ENCODE measurements at places on chromosomes 6 and 20. TPM values are rescaled to one million over a fixed set of nuclear protein-coding genes. Genes with fewer than 3 reads are reported as not detected.

Gene GTSF1L
- total RNA-seq, result not detected

- no peak for DNase-seq
These were observed 4.9 kb downstream of the TUBB2B start for GRCh38 chr6:3222506-3223038.

Gene ENPP3
- 0.45 TPM for total RNA-seq

GRCh38 chr20:58692579-58693225 lies at the start of gene NPEPL1:
Gene NPEPL1, plus strand, starts transcription at chr20:58692800. Its CDS starts 101 bp downstream, at chr20:58692901.
- peak; percentile 71 for DNase-seq

Gene POU5F1
- total RNA-seq, result not detected

DNA sequence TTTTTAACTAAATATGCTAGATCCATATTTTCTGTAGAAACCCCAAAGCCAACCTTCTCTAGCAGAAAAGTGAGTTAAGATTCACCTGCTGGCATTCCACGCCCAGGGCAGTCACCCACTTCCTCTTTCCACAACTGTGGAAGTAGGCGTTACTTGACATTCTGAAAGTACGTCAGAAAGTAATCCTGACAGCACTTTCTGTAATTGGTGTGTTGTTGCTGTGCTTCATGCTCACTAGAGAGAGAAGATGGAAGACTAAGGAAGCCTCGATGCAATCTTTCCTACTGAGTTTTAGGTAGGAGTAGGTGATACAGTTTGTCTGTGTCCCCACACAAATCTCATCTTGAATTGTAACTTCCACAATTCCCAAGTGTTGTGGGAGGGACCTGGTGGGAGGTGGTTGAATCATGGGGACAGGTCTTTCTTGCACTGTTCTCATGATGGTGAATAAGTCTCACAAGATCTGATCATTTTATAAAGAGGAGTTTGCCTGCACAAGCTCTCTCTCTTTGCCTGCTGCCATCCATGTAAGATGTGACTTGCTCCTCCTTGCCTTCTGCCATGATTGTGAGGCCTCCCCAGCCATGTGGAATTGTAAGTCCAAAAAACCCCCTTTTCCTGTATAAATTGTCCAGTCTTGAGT lies 101.1 kb downstream of the MAP3K7 start:
- DNase-seq, result no peak

GRCh38 chr20:50387996-50388332 lies 122.2 kb upstream of the PTPN1 start:
- no peak for DNase-seq

Gene CLIC5
- total RNA-seq, result not detected

- DNase-seq, result peak; percentile 14
These were observed 222.9 kb downstream of the TTLL2 start for GRCh38 chr6:167547751-167548150.

DNA sequence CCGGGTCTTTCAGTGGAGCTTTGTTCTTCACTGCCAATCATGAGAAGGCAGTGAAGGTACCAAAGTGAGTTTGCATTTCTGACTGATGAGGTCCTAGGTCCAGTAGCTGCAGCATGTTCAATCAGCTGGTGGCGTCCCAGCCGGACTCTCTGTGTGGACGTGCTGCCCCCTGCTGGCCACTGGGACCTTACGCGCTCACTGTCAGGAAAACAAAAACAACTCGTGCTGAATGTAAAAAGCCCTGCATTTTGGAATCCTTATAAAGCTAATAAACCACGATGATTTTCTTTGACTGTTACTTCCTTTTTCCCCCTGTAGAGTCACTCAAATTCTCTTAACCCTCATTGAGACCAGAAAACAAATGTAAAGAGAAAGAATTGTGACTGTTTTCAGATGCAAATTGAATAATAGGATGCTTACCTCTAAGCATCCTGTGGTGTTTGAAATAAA lies 4.9 kb upstream of the CD24 start:
- peak; percentile 88 for DNase-seq

GRCh38 chr20:13337090-13337784 lies 116.2 kb downstream of the ISM1 start:
- no peak for DNase-seq

- no peak for DNase-seq
These were observed 101.4 kb downstream of the PERP start for GRCh38 chr6:138005846-138006245.

GRCh38 chr20:23368316-23369071 lies 6.5 kb downstream of the GZF1 start:
- DNase-seq, result no peak

GRCh38 chr20:57411406-57412283 lies 20.4 kb downstream of the RBM38 start:
- DNase-seq, result no peak

Gene BEND6
- 5.3 TPM for total RNA-seq

Gene ADGB
- not detected for total RNA-seq

DNA sequence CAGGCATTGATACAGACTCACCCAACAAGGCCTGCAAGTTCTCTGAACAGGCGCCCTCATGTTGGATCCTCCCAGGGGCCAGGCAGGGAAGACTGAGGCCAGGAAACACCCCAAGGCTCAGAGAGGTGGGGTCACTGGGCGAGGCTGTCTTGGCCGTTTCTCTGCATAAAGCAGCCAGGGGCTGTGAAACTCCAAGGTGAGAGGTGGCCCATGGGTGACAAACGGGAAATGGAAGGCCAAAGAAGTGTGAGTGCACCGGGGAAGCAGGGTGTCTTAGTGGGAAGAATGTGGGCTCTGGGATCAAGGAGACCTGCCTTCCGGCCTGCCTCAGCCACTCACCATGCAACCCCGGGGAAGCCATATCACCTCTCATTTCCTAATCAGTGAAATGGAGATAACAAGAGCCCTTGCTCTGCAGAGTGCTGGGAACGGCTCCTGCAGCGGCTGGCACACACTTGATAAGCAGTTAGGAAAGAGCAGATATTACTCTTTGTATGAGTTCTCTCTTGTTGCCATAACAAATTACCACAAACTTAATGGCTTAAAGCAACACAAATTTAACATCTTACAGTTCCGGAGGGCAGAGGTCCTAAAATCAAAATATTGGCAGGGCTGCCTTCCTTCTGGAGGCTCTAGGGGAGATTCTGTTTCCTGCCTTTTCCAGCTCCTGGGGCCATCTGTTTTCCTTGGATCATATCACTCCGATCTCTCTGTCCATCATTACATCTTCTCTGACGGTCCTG lies 168.6 kb downstream of the NFATC2 start:
- no peak for DNase-seq

GRCh38 chr6:78062993-78063392 lies 410.2 kb downstream of the MEI4 start:
- no peak for DNase-seq

Gene CLIC1
- total RNA-seq, result 371 TPM

Gene ZNF334
- total RNA-seq, result 4.4 TPM

DNA sequence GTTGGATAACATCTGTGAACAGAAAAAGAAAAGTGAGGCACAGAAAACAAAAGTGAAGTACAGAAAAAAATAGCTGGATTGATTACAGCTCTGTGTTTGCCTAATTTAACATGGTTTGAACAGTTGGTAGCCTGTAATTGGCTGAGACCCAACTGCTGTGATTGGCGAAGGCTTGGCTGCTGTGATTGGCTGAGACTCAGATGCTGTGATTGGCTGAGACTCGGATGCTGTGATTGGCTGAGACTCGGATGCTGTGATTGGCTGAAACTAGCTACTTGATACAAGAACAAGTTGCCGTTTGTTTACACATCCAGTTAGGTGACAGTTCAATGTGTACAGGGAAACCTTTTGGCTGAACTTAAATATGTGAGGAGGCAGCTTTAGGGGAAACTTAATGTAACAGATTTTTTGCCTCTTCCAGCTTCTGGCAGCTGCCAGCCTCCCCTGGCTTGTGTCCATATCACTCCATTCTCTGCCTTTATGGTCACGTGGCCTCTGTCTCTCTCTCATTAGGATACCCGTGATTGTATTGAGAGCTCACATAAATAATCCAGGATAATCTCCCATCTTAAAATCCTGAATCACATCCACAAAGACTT lies 223.4 kb upstream of the FOXA2 start:
- no peak for DNase-seq

- DNase-seq, result no peak
These were observed 19.4 kb downstream of the PFDN4 start for GRCh38 chr20:54227241-54227640.

DNA sequence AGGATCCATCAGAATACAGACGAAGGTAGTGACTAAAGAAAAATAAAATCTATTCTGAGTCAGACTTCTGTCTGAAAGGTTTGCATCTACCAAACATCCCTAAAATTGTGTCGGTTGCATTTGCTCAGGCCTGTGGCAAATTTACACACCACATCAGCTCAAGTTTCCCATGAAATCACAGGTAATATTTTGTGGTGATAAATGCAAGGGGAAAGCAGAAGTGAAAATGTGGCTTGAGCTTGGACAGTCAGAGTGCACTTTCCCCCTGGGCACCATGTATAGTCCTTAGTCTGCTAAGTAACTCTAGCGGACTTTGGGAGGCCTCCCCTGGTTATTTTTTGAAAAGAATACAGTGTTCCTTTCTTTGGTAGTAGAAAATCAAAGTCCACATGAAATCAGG lies 159.1 kb downstream of the PKHD1 start:
- DNase-seq, result no peak

Gene RPP21
- total RNA-seq, result 65.9 TPM

- DNase-seq, result no peak
These were observed 1.8 kb downstream of the MOCS1 start for GRCh38 chr6:39932386-39932910.

Gene FERMT1
- 1.3 TPM for total RNA-seq

DNA sequence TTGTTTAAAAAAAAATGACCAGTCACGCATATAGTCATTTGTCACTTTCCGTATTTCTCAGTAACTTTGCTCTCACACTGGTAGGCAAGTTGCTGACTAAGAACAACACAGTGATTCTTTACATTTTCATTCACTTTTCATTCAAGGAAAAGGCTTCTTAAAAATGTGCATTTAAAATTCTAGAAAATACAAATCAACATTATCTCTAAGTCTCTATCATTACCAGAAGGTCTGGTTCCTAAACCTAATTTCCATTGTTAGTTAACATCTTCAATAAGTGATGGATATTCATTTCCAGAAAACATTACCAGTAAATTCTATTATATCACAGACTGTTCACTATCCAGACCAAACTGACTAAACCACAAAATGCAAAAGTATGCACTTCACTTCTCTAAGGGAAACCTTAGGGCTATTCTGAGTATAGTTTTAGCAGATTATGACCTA lies 115.3 kb downstream of the AHI1 start:
- no peak for DNase-seq

Gene PNRC1
- 36.1 TPM for total RNA-seq

DNA sequence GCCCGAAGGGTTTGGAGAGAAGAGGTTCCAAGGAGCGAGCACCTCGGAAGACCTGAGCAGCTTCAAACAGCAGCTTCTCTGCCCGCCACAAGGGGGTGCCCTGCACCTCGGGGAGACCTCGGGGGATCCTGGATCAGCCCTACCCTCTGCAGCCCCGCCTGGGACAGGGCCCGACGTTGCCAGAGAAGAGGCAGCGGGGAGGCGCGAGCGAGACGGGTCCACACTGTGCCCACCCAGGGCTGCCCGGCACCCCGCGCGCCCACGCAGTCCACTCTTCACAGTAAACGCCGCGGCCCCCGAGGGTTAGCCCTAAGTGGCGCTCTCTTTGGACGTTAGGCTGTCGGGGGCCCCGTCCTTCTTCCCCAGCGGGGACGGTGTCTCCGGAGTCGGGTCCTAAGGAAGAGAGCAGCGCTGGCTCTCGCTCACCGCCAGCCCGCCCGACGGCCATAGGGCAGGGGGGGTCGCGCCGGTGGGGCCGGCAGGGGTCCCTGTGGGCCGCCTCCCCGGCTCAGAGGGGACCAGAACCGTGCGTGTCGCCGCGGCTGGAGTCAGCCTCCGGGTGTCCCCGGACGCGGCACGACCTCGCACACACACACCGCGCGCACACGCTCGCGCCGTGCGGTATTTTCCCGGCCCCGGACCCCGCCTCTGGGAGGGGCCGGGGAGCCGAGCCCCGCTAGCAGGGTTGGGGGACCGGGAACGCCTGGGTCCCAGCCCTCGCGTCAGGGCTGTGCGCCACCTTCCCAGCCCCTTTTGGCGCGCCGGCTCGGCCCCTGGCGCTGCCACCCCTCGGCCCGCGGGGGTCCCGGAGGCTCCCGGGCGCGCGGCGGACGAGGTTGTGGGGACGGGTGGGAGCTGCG lies 929 bp downstream of the CDH22 start:
- peak; percentile 73 for DNase-seq

DNA sequence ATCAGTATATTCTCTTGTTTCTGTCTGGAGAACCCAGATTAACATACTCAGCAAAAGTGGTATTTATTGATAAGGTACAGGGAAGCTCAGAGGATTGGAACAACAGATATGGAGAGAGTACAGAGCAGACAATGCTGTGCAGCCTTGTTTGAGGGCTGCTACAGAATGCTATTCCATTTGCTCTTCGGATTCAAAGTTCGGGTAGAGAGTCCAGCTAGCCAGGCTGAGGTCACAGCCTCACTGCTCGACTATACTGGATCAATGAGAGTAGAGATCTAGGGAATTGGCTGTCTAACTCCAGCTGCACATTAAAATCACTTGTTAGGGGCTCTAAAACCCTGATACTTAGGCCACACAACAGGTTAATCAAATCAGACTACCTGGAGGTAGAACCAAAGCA lies 200.1 kb upstream of the BTBD3 start:
- DNase-seq, result no peak
